IPS DF 6.9 (cell line): ENCODE measurements at places on chromosomes 1 and 21.
A peak's percentile ranks its signal among the peaks of the same experiment; 100 is the strongest.

GRCh38 chr1:27886353-27886679 is 14.0 kb downstream of the THEMIS2 start:
- no peak for DNase-seq

- no peak for DNase-seq
Observed at GRCh38 chr1:54172614-54173599, 20.1 kb upstream of the CDCP2 start.

DNA sequence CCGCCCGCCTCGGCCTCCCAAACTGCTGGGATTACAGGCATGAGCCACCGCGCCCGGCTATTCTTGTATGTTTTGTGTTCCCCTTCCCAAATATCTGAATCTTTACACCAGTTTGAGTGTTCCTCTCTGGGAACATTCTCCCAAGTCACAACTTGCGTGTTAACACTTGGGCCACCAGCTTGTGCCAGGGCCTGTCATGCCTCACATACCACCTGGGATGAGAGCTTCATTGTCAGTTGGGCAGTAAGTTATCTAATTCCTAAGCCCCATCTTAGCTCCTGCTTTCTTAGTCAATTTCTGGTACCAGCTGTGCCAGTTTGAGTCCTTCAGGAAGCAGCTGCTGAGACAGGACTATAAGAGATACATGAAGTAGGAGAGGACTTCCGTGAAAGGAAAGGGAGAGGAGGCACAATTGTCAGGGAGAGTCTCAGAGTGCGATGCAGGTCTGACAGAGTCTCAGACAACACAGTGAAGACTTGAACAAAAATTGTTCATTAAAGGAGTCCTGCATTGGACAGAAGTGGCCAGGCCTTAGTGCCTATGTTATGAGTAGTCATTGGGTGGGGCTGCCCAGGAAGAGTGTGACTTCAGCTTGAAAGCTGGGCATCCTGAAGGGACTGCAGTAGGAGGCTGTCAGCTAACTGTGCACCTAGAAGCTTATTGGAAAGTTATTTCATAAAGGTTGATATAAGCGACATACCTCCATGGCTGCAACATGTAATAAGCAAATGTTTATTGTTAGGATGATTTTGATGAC is 17.3 kb downstream of the ZFYVE9 start:
- no peak for DNase-seq

DNA sequence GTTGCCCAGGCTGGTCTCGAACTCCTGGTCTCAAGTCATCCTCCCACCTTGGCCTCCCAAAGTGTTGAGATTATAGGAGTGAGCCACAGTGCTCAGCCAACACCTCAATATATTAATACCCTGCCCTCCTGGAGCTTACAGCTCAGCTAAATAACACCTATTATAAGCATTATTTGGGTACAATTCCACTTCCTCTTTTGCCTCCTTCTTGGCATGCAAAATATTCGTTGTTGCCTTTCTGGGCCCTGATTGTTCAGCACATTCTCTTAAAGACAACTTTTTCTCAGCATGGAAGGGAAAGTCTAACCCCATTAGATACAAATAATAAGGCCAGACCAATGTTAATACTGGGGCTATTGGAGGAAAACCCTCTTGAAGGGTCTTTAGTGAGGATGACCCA is 2.8 kb downstream of the PAQR7 start:
- DNase-seq = no peak

DNA sequence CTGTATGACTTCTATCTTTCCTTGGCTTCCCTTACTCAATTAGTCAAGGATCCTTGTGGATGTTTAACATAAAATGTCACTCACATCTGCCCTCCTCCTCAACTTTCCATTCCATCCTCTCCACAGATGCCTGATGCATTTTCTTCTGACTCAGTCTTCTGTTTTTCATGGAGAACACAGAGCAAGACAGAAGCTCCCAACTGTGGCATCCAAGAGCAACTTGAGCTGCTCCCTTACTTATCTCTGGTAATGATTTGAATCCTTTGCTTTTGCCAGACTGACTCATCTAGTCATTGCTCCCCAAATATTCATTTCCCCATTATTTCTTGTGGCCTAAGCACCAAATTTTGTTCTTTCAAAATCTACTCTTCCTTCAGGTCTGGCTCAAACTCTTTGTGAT is 120.6 kb downstream of the LYPLAL1 start:
- DNase-seq = no peak

GRCh38 chr1:40651138-40651857 is 14.2 kb downstream of the RIMS3 start:
- DNase-seq = no peak

- DNase-seq = no peak
Observed at GRCh38 chr21:44918581-44919033, 2.1 kb downstream of the ITGB2 start.

DNA sequence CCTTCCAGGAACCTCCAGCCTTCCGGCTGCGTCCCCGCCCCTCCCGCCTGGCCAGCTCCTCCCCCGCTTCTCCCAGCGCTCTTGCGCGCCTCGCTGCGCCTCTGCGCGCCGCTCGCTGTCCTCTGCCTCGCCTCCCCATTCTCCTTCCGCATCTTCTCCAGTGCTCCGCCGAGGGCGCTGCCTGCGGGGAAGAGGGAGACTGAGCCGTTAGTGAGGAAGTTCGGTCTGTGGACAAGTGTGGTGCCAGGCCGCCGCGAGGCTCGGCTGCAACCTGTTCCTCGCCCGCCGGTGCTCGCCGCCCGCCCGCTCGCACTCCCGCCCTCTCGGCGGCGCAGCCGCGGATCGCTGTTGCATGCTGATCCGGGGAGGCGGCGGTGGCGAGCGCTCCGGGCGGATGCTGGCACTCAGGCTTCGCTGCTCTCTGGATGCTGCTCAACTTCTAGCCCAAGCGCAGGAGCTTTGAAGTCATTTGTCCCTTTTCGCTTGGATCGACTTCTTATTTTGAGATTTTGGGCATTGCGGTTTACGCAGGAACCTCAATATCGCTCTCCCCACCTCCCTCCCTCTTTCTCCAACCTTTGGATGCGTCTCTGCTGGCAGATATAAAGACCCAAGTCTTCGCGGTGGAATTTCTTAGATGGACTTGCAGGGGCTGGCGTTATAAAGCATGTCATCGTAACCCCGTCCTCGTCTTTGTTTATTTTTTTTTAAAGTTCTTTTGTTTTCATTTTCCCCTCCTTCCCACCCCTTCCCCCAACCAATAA is 614 bp upstream of the CACNA1E start:
- DNase-seq = peak; percentile 47

DNA sequence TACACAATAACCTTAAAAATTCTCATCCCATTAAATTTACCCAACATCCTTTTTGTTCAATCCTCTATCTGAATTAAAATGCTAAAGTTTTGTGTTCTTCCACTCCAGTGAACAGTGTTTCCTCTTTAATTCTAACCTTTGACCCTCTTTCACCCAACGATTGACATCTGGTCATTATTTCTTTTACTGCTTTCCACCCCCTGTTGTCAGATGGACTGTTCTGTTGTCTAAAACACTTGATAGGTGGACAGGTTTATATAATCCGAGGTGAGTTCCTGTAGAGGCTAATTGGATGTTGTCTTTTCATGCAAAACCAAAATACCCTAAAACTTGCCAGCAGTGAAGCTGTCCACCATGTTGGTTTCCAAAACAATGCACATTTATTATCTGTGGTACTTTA is 73.4 kb upstream of the SERTAD4 start:
- DNase-seq = no peak

DNA sequence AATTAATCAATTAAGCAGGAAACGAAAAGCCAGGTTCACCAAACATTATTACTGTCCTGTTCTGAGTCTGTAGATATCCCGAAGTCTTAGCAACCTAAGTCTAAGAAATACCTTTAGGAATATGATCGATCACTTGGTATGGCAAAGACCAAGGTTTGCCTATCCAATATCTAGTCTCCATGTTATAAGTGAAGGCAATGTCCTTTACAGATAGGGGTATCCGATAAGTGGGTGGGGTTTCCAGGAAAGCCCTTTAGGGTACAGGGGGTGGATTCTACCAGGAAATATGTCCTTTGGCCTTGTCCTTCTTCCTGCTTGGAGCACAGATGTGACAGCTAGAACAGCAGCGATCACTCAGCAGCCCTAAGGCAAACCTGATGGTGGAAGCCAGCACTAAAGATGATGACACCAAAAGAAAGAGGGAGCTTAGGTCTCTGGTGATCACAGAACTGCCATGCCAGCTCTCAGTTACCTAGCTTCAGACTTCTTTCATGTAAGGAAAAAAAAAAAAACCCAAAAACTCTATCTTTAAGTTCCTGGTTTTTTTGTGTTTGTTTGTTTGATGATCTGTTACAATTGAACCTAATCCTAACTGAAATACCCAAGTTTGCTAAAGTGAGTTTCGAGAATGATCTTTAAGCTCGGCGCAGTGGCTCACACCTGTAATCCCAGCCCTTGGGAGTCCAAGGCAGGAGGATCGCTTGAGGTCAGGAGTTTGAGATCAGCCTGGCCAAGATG is 40.8 kb downstream of the DSTYK start:
- DNase-seq = no peak

DNA sequence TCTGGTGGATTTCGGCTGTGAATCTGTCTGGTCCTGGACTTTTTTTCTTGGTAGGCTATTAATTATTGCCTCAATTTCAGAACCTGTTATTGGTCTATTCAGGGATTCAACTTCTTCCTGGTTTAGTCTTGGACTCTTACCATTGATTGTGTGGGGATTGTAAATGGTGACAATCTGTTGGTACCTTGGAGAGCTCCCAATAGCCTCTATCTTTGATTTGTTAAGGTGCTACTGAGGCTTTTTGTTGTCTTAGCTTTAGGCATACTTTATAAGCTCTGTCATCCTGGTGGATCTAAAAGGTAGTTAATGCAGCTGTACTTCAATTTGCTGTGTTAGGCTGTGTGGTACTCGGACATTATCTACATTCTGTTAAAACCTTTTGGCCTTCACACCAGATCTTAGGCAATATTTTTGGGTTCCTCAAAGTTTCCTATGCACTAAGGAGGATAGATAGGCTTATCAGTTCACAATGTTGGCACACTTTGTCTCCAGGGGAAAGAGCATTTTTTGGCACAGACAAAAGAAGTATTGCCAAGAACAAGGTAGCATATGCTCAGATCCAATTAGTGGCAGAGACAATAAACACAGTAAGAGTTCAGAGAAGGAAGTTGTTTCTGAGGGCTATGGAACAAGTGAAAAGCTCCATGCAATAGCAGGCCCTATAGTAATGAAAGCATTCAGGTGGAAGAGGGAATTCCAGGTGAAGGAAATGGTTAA is 230.4 kb downstream of the PDE4B start:
- no peak for DNase-seq

GRCh38 chr1:184072376-184072775 is 20.8 kb downstream of the TSEN15 start:
- no peak for DNase-seq

DNA sequence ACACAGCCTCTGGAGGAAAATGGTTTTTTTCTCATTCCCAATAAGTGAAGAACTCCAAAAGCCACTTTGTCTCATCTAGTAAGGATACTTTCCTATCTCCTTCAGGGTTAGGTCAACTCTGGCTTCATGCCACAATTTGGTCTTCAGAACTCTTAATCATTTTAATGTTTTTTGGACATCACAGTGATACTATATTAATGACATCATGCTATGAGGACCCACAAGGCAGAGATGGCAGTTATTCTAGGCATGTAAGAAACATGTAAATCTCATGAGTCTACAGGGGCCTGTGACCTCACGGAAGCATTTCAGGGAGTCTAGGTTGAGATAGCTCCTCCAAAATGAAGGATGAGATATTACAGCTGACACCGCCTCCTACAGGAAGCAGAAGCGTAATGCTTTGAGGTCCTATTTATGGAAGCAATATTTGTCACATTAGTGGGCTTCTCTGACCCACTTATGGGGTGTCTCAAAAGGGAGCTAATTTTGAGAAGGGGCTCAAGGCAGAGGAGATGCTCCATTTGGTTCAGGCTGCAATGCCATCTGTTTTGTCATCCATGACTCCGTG is 5.0 kb upstream of the GPR137B start:
- DNase-seq = no peak

DNA sequence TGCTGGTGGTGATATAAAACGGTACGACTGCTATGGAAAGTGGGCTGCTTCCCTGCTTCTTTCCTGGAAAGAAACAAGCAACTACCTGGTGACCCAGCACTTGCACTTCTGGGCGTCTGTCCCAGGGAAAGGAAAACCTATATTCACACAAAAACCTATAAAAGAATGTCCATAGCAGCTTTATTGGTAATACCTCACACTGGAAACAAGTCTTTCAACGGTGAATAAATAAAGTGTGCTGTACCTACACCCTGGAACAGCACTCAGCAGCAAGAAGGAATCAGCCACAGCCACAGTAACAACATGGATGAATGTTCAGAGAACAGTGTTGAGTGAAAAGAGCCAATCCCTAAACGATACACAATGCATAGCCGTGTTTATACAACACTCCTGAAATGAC is 19.9 kb downstream of the SLC19A1 start:
- DNase-seq = no peak

DNA sequence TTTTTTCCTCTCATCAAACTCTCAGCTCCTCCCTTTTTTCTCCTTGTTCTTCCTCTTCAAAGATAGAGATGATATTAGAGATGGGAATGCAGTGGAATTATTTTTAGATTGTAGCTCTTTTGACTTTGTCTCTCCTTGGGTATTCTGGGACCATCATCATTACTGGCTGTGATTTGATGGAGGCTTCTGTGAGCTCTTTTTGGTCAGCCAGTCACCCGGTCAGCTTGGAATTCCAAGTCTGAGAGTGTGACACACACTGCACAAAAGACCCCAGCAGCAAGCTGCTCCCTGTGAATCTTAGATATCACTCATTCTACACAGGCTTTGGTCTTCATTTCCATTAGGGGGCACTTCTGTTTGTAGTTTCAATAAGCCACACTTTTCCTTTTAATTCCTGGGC is 51.6 kb upstream of the NEK7 start:
- DNase-seq = no peak

- DNase-seq = no peak
Observed at GRCh38 chr1:80154176-80154575, 1147.6 kb upstream of the ADGRL4 start.

- no peak for DNase-seq
Observed at GRCh38 chr1:89974696-89975470, 20.0 kb upstream of the ZNF326 start.

DNA sequence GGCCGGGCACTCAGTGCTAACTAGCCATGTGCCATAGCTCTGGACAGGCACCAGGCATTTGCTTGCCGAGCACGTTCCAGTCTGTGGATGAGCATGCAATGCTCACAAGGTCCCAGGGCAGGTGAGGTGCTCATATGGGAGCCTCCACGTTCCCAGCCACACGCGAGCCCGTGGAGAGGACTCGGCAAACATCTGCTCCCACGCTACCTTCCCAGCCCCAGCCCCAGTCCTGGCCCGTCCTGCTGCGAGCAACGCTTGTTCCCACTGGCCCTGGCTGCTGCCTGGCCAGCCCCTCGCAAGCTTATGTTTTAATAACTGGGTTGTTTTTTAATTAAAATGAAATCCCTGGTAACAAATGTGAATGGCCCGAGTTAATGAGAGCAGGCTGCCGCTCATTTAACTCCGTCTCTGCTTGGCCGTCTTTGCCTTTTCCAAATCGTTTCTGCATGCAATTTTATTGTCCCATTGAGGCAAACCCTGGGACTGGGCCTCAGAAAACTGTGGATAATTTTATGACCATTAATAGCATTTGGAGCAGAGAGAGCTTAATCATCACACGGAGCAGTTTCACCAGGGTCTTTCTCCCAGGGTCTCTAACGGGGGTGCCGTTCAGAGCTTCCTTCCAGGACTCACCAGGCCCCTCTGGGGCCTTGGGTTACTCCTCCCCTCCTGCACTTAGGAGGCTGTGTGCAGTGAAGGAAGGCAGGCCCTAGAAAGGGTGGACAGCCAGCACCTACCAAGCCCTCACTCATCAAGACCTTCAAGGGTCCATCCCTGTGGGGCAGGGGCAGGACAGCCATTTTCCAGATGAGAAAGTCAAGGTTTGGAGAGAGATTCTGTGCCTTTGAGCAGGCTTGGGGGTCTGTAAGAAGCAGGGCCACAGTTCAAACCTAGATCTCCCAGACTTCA is 136.8 kb downstream of the GLIS1 start:
- DNase-seq = no peak
